T-cell (primary cell): ENCODE measurements at places on chromosomes 5 and 9. TPM values are rescaled to one million over a fixed set of nuclear protein-coding genes. Genes with fewer than 3 reads are reported as not detected.

- no peak overlapping the region for H3K27ac ChIP-seq
- H3K4me1 ChIP-seq: no peaks in the 10 kb centered on the region
- DNase-seq: no peak
- no peak overlapping the region for H3K4me3 ChIP-seq
- H3K36me3 ChIP-seq: peaks cover 12% of the 10 kb centered on the region
These were observed 218.5 kb downstream of the COMMD10 start for GRCh38 chr5:116303340-116303739.

GRCh38 chr9:124665391-124666058 lies 105.6 kb downstream of the NR6A1 start:
- no peak for DNase-seq
- H3K27ac ChIP-seq: no peak overlapping the region
- no peaks in the 10 kb centered on the region for H3K4me1 ChIP-seq
- no peaks in the 10 kb centered on the region for H3K27me3 ChIP-seq
- H3K4me3 ChIP-seq: no peak overlapping the region

DNA sequence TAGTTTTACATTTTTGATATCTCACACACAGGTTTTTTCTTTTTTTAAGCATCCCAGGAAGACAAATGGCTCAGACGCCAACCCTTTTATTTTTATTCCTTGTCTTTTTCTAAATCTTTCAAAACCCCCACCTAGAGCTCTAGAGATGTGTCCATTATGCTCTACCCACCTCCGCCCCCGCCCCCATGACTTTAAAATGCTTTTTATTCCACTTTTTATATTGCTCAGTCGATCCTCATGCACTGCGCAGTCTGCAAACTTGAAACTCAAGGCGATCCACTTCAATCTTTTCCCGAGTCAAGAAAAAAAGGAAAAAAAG lies 411 bp upstream of the MAT2B start:
- no peaks in the 10 kb centered on the region for H3K27me3 ChIP-seq
- no peak for DNase-seq
- peaks cover 15% of the 10 kb centered on the region for H3K4me1 ChIP-seq
- peak overlapping the region; percentile 88 for H3K27ac ChIP-seq
- no peaks in the 10 kb centered on the region for H3K36me3 ChIP-seq

DNA sequence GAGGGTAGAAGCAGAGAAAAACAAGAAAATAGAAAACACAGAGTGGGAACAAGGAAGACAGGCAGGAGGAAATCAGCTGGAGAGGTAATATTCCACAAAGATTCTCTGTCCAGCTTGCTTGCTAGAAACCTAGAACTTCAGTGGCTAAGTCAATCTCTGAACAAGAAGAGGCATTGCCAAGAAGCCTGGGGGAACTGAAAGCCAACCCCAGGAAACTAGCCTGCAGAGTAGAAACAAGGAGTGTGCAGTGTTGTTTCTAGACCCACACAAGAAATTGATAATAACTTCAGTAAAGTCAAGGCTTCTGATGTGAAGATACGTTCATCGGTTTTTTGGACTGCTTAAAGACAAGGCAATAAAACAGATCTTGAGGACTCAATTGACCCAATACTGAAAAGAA lies 234.5 kb upstream of the MAP3K1 start:
- H3K27me3 ChIP-seq: no peaks in the 10 kb centered on the region
- no peak overlapping the region for H3K4me3 ChIP-seq
- no peak for DNase-seq
- no peaks in the 10 kb centered on the region for H3K36me3 ChIP-seq
- no peak overlapping the region for H3K27ac ChIP-seq
- peaks cover 2% of the 10 kb centered on the region for H3K4me1 ChIP-seq

Gene SLC6A19
- not detected for total RNA-seq

DNA sequence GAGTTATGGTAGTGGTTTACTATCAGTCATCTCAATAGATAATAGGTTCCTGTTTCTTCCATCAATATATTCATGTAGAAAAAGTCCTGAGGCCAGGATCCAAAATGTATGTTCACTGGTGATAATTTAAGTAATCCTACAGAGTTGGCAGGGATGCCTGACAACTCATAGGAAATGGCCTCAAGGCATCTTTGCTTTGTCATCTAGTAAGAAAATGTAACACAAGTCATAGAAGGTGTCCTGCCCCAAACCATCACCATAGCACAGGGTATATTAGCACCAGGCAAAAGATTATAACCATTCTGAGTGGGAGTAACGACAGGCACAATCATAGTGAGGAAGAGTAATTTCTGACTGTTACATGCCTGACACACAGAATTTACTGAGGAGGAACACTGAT lies 257.0 kb downstream of the TMEM167A start:
- no peaks in the 10 kb centered on the region for H3K36me3 ChIP-seq
- H3K27ac ChIP-seq: no peak overlapping the region
- H3K4me1 ChIP-seq: no peaks in the 10 kb centered on the region

GRCh38 chr5:9265441-9266287 lies 280.2 kb downstream of the SEMA5A start:
- H3K4me1 ChIP-seq: no peaks in the 10 kb centered on the region
- DNase-seq: no peak
- no peaks in the 10 kb centered on the region for H3K27me3 ChIP-seq

Gene RANBP17
- 0.62 TPM for total RNA-seq

DNA sequence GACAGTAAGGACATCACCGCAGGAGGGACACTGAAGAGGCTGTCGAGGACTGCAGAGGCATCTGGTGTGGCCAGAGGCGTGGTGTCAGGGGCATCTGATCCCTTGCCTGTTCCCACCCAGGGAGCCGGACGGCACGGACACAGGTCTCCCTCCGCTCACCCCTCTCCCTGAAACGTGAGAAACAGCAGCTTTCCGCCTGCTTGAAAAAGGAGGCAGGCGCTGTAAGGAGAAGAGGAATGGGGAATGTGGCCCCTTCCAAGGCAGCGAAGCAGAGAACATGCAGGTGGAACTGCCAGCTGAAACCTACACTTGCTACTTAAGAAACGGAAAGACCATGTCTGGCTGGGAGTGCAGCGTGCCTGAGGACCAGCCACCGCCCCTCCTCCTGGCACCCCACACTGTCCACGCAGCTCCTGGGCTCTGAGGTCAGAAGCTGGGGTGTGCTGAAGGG lies 176.2 kb downstream of the GAPVD1 start:
- no peak overlapping the region for H3K27ac ChIP-seq
- H3K27me3 ChIP-seq: no peaks in the 10 kb centered on the region
- DNase-seq: no peak
- H3K4me3 ChIP-seq: no peak overlapping the region
- no peaks in the 10 kb centered on the region for H3K4me1 ChIP-seq

Gene AGXT2
- total RNA-seq: not detected

DNA sequence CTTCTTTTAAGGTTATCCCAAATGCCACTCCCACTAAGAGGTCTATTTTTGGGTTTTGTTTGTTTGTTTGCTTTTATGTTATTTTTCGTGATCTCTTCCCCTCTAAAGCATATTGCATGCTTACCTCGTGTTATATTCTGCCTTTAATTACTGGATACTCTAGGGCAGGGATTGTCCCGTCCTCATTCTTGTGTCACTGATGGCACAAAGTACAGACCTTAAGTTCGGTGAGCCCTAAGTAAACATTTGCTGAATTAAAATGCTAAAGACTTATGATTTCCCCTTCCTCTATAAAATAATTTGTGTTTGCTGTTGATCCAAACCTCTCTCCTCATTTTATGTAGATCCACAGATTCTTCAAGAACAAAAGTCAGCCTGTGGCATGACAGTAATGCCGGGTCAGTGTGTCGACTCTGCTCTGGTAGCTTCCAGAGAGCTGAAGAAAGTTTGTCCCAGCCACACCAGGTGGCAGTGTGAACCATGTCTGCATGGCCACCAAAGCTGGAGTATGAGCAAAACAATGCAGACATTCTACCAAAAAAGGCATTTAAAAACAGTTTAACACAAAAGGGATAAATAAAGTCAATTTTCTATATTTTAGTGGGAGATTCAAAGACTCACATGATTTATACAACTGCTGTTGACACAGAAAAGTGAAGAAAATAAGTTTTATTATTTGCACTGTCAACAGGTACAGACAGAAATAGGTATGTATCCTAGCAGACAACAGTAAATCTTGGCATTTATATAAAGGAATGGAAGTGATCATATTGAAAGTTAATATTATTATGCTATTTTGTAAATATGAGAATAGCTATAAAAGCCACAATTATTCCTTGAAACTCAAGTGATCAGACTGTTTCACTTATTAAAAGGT lies 17.9 kb upstream of the POC5 start:
- DNase-seq: peak; percentile 9
- H3K27ac ChIP-seq: no peak overlapping the region
- H3K36me3 ChIP-seq: no peaks in the 10 kb centered on the region
- H3K4me1 ChIP-seq: no peaks in the 10 kb centered on the region
